GM23248 (cell line): ENCODE measurements at places on chromosomes 7 and 10. TPM values are rescaled to one million over a fixed set of nuclear protein-coding genes. Genes with fewer than 3 reads are reported as not detected.

- DNase-seq: no peak
Observed at GRCh38 chr7:4136036-4136435, 546.1 kb upstream of the FOXK1 start.

The AP4M1 gene
- total RNA-seq: 13.7 and 16.2 TPM in 2 replicates

- peak; percentile 81 for DNase-seq
Observed at GRCh38 chr10:22554461-22555182, 159.8 kb downstream of the PIP4K2A start.

DNA sequence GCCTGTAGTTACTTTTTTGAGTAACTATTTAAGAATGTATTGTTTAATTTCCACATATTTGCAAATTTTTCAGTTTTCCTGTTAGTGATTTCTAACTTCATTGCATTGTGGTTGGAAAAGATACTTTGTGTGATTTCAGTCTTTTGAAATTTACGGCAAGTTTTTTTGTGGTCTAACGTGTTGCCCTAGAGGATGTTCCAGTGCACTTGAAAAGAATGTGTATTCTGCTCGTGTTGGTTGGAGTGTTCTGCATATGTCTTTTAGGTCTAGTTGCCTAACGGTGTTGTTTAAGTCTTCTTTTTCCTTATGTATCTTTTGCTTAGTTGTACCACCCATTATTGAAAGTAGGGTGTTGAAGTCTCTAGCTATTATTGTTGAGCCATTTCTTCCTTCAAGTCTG, 59.7 kb downstream of the LCOR start:
- no peak for DNase-seq

- no peak for DNase-seq
Observed at GRCh38 chr10:79153745-79154144, 85.0 kb downstream of the ZMIZ1 start.

GRCh38 chr10:35089611-35090161, 455 bp downstream of the CUL2 start:
- peak; percentile 46 for DNase-seq

DNA sequence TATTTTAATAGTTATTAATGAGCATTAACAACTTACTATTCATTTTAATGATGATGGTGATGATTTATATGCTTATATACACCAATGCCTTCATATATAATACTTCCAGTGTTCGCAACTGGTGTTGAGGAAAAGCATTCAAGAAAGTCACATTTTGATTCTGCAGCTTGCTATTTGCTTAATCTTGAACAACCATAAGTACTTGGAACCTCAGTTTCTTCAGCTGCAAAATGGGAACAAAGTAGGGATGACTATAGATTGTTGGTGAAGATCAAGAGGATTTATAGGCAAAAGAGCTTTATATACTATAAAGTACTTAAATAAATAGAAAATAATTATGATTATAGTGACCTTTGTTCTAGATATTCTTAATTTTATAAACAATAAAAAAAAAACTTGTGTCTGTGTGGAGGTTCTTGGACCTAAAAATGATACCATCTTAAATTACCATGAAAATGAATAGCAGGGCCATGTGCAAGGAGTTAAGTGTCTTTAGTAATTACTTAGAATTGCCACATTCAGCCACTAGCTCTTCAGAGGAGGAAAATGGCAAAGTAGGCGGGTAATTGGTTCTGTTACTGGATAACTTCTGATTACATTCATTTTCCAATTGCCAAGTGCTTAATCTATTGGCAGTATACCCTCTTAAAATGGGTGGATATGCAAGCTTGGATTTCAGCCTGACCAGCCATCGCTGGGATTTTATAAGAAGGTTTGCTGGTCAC, 4.5 kb downstream of the ARID5B start:
- DNase-seq: no peak

The ZPBP gene
- total RNA-seq: not detected in 2 replicates

- no peak for DNase-seq
Observed at GRCh38 chr7:374706-375311, 84.8 kb downstream of the FOXL3 start.

DNA sequence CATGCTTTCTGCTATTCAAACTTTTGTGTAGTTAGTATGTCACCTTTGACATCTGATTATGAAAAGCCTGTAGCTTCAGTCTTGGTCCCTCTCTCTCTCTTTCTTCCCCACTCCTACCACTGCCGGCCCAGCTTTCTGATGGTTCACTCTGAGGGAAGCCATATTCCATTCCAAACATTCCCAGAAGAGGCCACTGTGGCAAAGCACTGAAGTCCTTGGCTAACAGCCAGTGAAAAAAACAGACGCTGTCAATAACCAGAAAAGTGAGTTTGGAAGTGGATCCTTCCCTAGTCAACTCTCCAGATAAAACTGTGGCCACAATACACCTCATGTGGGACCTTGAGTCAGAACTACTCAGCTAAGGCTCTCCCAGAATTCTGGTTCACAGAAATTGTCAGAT, 950.7 kb upstream of the PHF14 start:
- peak; percentile 0 for DNase-seq

DNA sequence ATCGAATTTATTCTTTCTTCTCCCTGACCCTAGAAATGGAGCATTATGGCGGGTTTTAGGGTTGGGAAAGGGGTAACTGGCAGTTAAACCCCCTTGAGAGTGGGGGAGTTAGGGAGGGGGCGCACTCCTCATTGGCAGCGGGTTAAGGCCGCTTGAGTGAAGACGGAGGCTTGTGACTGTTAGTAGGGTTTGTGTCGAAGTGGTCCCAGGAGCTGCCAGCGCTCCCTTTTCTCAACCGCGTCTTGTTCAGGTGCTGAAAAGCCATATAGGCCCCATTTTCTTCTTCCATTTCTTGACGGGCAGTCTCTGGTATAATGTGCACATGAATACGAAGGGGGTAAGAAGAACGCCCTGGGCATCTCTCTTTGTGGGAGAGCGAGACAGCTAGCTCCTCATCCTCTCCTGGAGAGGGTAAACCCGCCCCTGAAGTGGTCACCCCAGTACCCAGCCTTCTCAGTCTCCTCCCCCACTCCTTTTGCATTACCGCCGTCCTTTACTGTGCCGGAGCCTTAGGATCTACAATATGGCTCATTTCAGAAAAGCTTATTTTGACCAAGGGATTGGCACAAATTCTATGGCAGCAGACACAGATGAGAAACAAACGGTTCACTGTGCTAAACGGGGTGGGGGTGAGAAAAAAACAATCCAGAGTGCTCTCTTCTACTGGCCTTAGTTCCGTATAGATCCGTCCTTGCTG, 836 bp downstream of the KMT2E start:
- peak; percentile 69 for DNase-seq

GRCh38 chr10:91864099-91864498, 45.2 kb downstream of the FGFBP3 start:
- DNase-seq: no peak

- DNase-seq: no peak
Observed at GRCh38 chr10:73333202-73333601, 25.5 kb downstream of the CFAP70 start.

The CYP2C8 gene
- not detected in 2 replicates for total RNA-seq
